ENCODE measurements at places on chromosomes 7 and 10.

GRCh38 chr10:80407812-80408241 is 524 bp upstream of the PRXL2A start:
- DNase-seq = no peak

DNA sequence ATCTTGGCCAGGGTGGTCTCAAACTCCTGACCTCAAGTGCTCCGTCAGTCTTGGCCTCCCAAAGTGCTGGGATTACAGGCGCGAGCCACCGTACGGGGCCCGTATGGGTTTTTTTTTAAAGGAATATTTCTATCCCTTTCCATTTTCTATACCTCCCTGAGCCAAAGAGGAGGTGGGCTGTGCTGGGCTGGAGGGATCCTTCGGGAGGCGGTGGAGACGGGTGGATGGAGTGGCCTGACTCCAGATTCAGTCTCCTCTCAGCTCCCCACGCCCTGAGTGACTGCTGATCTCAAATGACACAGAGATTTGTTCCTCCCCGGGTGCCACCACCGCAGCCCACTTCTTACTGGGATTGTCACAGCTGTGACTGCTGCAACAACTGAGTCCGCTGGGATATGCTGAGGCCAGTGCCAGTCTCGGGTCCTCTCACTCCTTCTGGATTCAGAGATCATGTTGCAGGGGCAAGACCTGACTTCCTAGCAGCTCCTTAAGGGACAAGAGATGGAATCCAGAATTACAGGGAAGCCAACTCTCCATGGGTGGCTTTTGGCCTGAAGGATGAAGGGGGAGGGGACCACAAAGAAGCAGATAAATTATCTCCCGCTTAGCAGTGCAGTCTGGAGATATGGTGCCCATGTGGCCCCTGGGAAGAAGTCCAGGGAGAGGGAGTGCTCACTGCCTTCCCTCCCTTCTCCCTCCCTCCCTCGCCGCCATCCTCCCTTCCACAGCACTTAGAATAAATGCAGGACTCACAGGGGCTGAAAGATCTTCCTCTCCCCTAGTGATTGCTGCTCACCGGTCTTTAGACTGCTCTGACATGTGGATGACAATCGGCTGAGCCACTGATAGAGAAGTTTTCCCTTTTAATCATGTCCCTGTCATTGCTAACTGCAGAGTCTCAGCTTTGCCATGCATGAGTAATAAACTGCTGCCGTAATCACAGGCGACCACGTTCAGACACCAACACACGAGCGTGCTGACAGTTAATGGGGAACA is 14.3 kb downstream of the GALNT17 start:
- DNase-seq = no peak

DNA sequence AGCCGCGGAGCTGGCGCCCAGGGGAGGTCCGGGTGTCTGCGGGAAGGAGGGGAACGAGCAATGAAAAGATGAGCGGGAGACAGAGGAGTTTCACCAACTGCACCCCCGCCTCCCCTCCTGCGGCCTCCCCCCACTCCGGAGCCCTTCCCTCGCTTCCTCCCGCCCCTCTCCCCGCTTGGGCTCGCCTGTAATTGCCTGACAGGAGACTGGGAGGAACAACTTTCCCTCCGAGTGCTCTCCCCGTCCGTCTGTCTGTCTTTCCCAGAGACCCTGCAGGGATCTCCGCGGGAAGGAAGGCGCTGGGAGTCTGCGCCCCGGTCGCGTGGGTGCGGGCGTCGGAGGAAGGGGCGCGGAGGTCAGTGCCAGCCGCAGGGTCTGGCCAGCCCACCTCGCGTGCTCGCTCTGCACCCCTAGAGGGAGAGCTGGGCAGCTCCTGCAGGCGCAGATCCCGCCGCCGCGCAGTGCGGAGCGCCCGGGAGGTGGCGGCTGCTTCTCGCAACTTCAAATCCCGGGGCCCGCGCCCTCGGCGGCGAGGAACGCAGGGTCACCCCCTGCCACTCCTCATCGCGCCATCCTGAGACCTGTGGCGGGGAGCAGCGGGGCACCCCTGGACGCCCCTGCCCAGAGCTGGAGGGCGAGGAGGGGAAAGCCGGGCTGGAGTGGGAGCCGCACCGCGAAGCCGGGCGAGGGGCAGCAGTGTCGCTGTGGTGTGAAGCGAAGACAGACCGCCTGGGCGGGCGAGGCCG is 511 bp upstream of the NRP1 start:
- DNase-seq = peak; percentile 95

- DNase-seq = no peak
Measured at GRCh38 chr10:121553511-121554264, 44.6 kb downstream of the FGFR2 start.

DNA sequence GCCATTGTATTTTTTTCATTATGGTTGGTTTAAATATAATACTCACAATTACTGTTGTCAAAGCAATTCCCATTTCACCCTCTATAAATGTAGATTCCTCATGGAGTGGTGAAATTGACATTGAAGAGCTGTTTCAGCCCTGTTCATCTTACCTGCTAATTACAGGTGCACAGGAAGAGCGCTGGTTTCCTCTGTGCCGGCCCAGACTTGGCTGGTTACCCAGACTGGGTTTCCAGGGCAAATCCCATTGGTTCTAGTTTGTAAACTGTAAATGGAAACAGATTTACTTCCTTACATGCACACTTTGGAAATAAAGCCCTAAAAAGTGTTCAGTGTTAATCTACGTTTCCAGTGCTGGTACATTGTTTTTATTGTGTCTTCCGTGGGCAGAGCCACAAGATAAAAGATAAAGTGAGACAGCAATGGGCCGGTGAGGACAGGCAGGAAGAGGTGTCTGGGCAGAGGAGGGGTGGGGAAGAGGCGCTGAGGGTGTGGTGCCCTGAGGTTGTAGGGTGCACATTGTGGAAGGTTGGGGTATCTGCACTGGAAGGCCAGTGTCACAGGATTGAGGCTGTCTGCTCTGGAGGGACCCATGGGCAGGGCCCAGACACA is 71.6 kb upstream of the ZPBP start:
- DNase-seq = no peak

DNA sequence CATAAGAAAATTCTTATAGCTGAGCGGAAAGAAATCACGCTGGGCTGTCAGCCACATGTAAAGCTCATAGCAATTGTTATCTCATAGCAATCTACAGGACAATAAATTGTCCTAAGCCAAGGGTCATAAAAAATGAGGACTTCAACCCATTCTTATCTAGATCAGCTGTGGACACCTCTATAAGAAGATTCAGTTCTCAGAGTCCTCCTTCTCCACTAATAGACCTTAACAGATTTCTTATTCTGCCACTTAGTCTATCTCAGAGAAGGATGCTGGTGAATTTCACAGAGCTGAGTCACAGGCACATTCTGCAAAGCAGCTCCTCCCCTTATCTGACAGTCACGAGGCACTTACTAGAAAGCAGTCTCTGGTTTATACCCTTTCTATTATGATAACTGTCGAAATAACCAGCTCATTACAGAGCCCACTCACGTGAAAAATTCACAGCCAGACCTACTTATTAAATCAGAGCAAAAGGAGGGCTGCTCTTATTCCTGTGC is 185.3 kb upstream of the PCLO start:
- DNase-seq = peak; percentile 50

- no peak for DNase-seq
Measured at GRCh38 chr10:131979336-131979735, 2.4 kb downstream of the BNIP3 start.

DNA sequence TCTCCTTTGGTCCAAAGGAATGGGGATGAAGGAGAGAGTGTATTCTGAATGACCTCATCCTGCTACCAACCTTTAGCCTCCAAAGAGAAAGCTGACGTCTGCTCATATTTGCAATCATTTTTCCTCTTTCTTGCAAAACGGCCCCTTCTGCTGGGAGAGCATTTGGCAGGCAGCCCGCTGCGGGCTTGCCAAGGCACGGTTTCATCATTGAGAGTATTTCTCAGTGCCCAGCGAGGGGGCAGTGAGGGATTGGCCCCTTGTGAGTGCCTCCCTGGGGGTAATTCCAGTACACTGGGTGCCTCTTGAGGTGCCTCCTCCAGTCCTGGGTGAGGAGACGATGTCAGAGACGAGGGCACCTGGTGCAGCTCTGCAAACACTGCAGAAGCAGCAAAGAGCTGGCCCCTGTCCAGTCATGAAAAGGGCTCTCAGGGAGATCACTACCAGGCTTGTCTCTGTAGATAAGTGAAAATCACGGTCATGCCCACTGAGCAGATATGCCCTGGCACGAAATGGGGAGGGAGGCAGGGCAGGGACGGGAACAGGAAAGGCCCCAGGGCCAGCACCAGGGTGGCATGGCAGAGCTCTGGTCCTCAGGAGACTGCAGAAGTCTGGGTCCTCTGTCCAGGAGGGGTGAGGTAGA is 48.7 kb upstream of the SHH start:
- DNase-seq = no peak

DNA sequence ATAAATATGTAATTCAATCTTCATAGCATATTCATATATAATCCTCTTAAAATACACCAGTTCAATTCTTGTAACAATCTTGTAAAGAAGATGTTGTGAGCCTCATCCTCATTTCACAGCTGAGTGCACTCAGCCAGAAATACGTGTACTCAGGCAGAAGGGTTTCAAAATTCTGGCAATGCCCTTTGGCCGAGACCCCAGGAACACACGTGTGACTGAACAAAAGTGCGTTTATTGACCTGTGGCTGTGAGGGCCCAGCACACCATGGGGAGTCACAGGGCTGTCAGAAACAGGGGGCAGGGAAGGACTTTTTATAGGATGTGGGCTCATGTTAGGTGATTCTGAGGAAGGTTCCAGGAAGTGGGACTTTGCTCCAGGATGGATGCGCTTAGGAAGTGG is 21.5 kb downstream of the GIMAP8 start:
- no peak for DNase-seq

GRCh38 chr10:66737241-66737640 is 188.6 kb upstream of the LRRTM3 start:
- DNase-seq = no peak

GRCh38 chr10:95388109-95388471 is 97.3 kb upstream of the PDLIM1 start:
- DNase-seq = no peak

- peak; percentile 61 for DNase-seq
Measured at GRCh38 chr10:70145666-70146488, 623 bp downstream of the TYSND1 start.

- no peak for DNase-seq
Measured at GRCh38 chr10:15879663-15880062, 19.4 kb upstream of the MINDY3 start.

DNA sequence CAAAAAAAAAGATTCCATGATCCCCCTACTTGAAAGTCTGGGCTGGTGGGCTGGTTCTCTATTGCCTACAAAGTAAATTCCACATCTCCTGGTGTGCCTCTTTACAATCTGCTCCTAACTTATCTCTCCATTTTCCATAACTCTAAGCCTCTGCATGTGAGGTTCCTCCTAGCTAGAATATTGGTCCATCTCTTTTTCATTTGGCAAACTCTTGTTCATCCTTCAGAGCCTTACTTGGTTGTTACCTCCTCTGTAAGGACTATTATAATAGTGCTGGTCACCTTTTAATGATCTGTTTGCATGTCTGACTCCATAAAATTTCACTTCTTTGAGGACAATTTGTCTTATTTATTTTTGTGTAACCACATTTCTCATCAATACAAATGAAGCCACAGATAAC is 1.6 kb upstream of the NRCAM start:
- DNase-seq = no peak

GRCh38 chr10:24505759-24506158 is 217.9 kb downstream of the ARHGAP21 start:
- no peak for DNase-seq

- no peak for DNase-seq
Measured at GRCh38 chr10:78259391-78259790, 225.7 kb downstream of the RPS24 start.

DNA sequence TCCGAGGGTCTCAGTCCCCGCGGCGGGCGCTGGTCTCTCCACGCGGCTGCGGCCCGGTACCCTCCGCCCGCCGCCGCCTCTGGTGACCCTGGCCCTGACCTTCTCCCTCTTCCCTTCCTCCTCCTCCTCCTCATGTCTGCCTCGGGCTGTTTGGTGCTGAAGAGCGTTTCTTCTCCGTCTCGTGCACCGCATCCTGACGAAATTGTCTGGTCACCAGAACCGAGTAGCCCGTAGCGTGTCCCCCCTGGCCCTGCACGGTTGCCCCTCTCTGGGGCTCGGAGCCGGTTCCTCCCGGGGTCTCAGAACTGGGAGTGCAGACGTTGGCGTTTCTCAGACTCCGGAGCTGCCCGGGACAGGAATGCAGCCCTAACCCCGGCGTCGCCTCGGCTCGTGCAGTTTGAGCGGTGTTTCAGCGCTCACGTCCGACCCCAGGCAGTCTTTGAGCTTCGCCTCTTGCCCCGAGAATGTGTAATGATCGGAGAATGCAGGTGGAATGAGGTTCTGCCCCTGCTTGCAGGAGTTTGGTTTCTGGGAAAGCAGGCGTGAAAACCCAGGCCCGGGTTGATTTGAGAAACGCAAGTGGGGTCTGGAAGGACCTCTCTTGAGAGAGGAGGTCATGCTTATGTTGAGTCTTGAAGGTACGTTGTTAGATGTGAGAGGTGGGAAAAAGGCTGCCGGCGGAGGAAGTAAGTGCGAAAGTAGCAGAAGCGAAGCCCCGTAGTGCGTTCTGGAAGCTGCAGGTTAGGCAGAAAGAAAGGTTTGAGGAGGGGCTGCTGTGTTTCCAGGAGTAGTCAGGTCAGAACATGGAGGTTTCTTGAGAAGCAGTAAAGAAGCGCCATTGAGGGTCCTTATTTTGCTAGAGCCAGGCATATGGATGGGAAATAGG is 743 bp downstream of the RBM17 start:
- DNase-seq = no peak

- DNase-seq = no peak
Measured at GRCh38 chr7:153399554-153399940, 640.0 kb downstream of the ACTR3B start.

- DNase-seq = no peak
Measured at GRCh38 chr7:35781767-35782515, 18.9 kb upstream of the SEPTIN7 start.

DNA sequence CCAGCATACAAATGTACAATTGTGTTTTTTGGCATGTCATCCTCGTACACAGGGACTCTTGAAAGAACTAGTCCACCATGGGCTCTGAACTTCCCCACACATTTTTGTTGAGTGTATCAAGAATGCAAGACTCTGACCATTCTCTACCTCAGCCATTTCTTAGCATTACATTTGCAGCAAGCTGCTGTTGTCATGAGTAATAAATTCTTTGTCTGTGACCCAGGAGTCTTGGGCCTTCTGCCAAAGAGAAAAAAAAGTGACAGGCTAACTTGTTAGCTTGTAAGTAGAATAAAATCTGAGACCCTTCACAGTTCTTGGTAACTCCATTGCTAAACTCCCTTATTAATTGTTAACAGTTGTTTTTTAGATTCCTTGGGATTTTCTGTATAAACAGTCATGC is 542.3 kb upstream of the MBL2 start:
- DNase-seq = peak; percentile 90

GRCh38 chr7:102082693-102083368 is 203.8 kb upstream of the SH2B2 start:
- DNase-seq = peak; percentile 15

- no peak for DNase-seq
Measured at GRCh38 chr10:130800281-130800680, 511.2 kb downstream of the TCERG1L start.

- DNase-seq = no peak
Measured at GRCh38 chr7:131321656-131322055, 6.0 kb upstream of the MKLN1 start.
